Thoracic aorta (tissue), 2 donors: ENCODE measurements at places on chromosomes 7 and 10. TPM values are rescaled to one million over a fixed set of nuclear protein-coding genes. Genes with fewer than 3 reads are reported as not detected.

DNA sequence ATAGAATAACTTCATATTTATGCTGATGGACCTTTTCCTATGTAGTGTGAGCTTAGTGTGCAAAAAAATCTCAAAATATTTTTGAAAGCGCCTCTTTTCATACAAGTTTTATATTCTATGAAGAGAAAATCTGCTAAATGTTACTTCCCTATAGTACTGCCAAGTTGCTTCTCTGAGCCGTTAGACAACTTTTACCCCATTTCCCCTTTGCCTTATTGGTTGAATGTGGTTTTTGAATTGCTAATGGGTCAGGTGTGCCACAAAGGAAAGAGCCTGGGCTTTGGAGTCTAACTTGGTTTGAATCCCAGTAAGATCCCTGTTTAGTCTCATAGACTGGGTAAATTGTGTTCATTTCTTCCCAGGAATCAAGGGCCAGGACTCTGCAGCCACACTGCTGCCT is 261.5 kb downstream of the SNX10 start:
- H3K4me3 ChIP-seq, result no peak overlapping the region
- H3K4me1 ChIP-seq, result no peaks in the 10 kb centered on the region
- no peak for DNase-seq
- H3K27me3 ChIP-seq, result no peaks in the 10 kb centered on the region

The CARD11 gene
- 4.4 TPM for total RNA-seq

GRCh38 chr10:129277084-129277483 is 190.0 kb upstream of the MGMT start:
- no peak overlapping the region for H3K27ac ChIP-seq
- H3K36me3 ChIP-seq, result no peaks in the 10 kb centered on the region
- no peak for DNase-seq
- no peak overlapping the region for H3K4me3 ChIP-seq

The PRPS1L1 gene
- not detected for total RNA-seq

- no peaks in the 10 kb centered on the region for H3K27me3 ChIP-seq
- DNase-seq, result no peak
- H3K4me1 ChIP-seq, result peaks cover 9% of the 10 kb centered on the region
- H3K27ac ChIP-seq, result no peak overlapping the region
- no peaks in the 10 kb centered on the region for H3K36me3 ChIP-seq
Measured at GRCh38 chr10:95661818-95662217, 5.3 kb upstream of the ALDH18A1 start.

- no peaks in the 10 kb centered on the region for H3K27me3 ChIP-seq
- H3K27ac ChIP-seq, result no peak overlapping the region
- no peak for DNase-seq
- H3K36me3 ChIP-seq, result peaks cover 18% of the 10 kb centered on the region
Measured at GRCh38 chr7:1020849-1021251, 23.5 kb upstream of the GPR146 start.

GRCh38 chr10:33032654-33033151 is 74.7 kb upstream of the ITGB1 start:
- no peak for DNase-seq
- peaks cover 25% of the 10 kb centered on the region for H3K4me1 ChIP-seq
- no peaks in the 10 kb centered on the region for H3K27me3 ChIP-seq
- H3K4me3 ChIP-seq, result no peak overlapping the region
- no peak overlapping the region for H3K27ac ChIP-seq
